ENCODE measurements at places on chromosomes 3 and 15. TPM values are rescaled to one million over a fixed set of nuclear protein-coding genes. Genes with fewer than 3 reads are reported as not detected.
A peak's percentile ranks its signal among the peaks of the same experiment; 100 is the strongest.

DNA sequence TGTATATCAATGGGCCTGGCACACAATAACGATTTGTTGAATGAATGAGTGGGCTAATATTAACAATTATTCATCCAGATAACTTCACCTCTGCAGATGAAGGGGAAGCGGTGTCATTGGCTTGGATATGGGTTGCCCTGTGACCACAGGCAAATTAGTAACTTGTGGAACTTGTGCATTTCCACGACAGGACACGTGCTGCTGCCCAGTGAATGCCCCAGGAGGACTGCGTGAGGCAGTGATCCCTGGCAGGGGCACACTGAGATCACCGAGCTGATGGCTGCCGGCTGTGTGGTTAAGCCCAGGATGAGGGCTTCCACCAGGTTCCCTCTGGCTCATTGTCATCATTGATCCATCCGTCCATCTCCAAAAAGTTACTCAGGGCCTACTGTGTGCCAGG lies 84.1 kb upstream of the HACD2 start:
- DNase-seq, result no peak

DNA sequence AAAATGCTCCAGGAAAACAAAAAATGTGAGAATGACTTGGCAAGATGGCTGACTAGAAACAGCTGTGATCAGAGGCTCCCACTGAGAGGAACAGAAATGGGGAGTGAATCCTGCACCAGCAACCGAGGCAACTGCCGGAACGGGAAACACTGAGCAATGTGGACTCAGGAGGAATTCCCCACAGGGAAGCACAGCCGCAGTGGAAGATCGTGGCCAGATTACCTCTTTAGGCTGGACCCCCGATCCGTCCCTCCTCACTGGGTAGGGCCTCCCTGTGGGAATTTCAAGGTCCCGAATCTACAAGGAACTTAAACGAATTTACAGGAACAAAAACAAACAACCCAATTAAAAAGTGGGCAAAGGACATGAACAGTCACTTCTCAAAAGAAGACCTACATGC lies 385.2 kb upstream of the MCTP2 start:
- DNase-seq, result no peak

DNA sequence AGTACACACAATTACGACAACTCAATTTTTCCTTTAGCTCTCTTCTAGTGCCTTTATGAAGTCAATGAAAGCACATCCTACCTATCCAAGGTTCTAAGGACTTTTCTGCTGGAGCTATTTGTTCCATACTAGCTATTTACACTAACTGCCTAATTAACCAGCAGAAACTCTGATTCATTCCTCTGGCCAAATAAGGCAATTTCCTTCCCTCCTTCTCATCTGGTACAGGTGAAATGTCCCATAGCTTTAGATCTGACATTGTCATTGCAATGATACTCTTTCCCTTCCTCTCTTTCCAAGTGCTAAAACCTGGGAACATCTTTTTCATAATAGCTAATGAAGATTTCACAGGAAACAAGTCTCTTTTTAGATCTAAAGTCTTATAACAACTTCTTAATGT lies 521.7 kb downstream of the SOX2 start:
- DNase-seq, result no peak

DNA sequence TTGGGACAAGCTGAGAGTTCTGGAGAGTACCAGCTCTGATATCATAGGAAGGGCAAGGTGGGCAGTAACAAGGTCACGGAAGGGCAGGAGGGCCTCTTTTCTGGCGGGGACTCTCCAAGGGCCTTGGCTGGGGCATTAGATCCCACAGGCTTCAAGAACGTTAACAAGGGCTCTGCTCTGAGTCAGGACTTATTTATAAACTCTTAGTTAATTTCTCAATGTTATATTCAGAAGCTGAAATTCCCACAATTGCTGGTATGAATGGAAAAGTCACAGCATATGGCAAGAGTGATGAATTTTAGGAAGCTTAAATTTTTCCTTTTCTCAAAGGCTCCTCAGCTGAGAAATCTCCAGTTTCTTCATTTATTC lies 320.2 kb upstream of the TBC1D5 start:
- DNase-seq, result no peak

- DNase-seq, result no peak
These were observed 73.7 kb upstream of the DLG1 start for GRCh38 chr3:197372047-197372661.

The CHP1 gene
- 59.2 TPM for polyA plus RNA-seq

DNA sequence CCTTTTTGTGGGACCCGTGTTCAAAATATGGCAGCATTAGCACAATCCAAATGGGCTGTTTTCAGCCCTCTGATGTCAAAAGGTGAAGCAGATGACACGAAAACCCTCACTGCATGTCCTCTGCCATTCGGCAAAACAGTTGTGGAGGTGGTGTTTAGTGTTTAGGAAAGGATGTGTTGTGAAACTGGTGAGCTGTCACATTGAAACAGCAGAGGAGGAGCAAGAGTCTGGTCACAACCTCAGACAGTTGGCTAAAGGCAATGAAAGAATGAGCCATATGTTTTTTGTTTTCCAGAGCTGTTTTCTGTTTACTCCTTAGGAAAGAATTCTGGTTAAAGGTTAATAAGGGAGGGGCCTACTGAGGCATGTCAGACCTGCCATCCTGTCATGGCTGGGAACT lies 140.7 kb downstream of the VPS8 start:
- DNase-seq, result no peak

- no peak for DNase-seq
These were observed 35.7 kb downstream of the FLNB start for GRCh38 chr3:58043933-58044332.

DNA sequence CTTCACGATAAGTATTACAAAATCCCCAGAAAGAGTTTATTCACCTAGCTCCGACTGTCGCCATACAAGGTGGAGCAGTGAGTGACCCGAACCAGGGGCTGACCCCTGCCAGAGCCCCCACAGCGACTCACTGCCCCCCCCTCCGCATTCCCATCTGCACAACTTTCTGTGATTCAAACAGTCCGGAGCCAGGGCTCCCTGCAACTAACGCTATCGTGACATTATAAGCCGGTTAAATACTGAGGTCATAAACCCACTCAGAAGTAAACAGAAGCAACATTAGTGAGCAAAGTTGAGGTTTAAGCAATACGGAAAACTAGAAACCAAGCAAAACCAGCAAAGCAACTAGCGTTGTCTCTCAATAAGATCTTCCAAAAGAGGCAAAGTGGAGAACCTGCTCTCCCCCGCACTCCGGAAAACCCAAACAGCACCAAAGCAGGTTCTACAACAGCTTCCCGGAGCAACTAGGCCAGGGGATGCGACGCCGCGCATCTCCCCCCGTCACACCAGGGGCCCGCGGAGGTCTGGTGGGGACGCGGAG lies 642 bp downstream of the SCAP start:
- DNase-seq, result peak; percentile 3

The CRABP1 gene
- 9.2 TPM for polyA plus RNA-seq

GRCh38 chr3:142898346-142899213 lies 9.7 kb upstream of the PCOLCE2 start:
- DNase-seq, result no peak

Measured in hindlimb muscle (tissue), 1 donor.